ENCODE measurements at places on chromosomes 7 and 10.

DNA sequence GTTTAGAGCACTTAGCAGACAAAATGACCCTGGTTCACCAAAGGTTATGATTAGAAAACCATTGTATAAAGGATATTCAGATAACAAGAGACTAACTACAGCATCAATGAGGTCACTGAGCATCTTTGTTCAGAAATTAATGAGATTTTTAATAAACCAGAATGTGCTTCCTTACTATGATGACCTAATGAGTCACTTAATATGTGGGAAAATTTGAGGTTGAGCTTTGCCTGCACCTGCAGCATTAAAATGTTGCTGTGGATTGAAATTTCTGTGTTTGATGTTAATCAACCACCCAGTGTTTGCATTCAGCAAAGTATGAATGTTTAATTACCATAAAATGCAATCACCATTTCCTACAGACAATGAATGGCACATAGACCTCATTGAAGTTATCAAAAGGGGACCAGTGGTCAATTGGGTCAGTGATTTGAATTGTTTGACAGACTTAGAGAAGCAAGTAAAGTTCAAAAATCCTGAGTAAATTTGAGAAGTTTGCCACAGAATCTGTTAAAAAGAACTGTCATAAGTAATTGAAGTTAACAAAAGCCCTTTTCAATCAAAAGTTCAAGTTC lies 45.8 kb downstream of the EXOC6 start:
- no peak for DNase-seq

DNA sequence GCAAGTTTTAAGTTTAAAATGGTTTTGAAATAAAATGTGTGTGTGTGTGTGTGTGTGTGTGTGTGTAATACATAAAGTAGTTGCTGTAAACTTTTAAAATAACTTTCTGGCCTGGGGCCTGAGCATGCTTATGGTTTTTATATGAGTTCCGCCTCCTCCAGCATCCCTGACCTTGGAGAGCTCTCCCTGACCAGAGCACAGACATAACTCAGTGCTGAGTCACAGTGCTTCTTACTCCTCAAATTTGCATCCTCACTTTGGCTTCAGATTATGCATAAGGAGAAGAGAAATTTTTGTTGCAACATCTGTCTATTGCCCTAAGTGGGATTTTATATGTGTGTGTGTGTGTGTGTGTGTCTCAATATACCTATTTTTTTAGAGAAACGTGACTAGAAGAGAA lies 200.8 kb downstream of the ELMO1 start:
- no peak for DNase-seq

DNA sequence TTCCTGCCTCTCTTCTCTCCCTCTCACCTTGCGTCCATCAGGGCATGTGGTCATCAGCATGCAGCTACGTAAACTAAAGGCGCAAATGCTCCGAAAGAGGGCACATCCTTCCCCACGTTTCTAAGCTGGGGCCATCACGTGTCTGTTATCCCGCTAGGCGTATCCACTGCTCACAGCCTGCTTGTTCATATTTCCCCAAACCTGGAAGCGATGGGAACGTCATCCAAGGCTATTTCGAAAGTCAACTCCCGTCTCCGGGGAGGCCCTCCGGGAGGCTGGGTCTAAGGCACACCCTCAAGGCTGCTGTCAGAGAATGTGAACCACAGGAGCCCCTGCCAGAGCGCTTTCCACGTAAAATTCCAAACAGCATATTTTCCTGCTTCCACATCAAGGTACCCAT lies 199.2 kb downstream of the DIP2C start:
- no peak for DNase-seq

DNA sequence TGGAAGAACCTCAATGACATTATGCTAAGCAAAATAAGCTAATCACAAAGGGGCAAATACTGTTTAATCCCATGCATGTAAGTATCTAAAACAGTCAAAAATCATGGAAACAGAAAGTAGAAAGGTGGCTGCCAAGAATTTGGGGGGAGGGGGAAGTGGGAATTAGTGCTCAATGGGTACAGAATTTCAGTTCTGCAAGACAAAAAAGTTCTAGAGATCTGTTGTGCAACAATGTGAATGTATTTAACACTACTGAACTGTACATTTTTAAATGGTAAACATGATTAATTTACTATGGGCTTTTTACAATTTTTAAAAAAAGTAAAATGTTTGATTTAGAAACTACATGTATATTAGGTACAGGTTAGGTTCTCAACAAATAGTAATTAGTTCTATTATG lies 11.9 kb downstream of the EZH2 start:
- no peak for DNase-seq

DNA sequence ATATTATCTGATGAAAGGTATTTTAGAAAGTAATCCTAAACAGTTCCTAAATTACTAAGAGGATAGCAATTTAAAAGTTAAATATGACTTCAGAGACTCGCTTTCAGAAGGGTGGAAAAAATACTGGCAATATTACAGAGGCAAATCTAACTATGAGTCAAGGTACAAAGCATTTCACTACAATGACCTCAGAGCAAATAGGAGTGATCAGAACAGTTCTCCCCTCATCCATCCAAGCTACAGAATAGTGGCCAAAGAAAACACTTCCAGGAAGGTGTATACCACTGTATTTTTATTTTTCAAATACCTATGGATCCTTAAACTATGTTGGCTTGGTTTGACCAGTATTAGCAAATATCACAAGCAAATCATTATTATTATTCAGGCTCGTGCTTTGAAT lies 112.8 kb upstream of the ODAD2 start:
- no peak for DNase-seq

Measured in anterior cingulate cortex (tissue), 58 donors.